ENCODE measurements at places on chromosomes 2 and 18.
A peak's percentile ranks its signal among the peaks of the same experiment; 100 is the strongest.

GRCh38 chr2:219570194-219570923, 980 bp downstream of the OBSL1 start:
- peak; percentile 44 for DNase-seq

- DNase-seq: no peak
These were observed 38.5 kb upstream of the ODC1 start for GRCh38 chr2:10486601-10487079.

DNA sequence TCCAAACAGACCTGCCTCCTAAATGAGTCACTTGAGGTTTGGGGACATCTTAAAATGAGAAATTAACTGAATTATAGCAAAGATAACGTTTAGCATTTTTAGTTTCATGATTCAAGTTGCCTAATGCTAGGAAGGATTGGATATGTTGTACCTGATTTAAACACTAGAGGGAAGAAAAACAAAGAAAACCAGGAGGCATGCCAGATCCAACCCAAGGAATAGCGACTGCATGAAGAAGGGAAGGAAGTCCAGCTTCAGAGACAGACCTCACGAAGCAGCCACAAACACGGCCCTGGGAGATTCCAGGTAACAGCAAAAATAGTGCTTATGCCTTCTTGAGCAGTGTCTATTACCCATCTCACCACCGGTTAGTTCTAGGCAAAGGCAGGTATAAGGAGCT, 499.9 kb upstream of the SPHKAP start:
- no peak for DNase-seq

GRCh38 chr2:69046221-69046662, 33.3 kb downstream of the ANTXR1 start:
- DNase-seq: no peak

DNA sequence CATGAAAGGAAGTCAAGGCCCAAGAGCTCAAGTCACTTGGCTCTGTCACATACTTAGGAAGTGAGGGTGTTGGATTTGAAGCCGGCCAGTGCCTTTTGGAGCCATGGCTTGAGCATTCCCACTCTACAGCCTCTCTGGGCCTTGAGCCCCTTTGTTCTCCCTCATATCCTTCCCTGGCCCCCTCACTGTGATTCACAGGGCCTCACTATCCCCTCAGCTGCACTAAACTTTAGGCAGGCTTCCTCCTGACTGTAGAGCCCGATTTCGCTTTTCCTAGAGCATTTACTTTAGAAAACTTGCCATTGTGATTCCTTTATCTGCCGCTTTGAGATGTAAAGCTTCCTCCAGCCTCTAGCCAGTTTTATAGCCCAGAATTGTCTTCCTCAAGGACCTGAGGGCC, 107.6 kb downstream of the FBXO15 start:
- DNase-seq: no peak

DNA sequence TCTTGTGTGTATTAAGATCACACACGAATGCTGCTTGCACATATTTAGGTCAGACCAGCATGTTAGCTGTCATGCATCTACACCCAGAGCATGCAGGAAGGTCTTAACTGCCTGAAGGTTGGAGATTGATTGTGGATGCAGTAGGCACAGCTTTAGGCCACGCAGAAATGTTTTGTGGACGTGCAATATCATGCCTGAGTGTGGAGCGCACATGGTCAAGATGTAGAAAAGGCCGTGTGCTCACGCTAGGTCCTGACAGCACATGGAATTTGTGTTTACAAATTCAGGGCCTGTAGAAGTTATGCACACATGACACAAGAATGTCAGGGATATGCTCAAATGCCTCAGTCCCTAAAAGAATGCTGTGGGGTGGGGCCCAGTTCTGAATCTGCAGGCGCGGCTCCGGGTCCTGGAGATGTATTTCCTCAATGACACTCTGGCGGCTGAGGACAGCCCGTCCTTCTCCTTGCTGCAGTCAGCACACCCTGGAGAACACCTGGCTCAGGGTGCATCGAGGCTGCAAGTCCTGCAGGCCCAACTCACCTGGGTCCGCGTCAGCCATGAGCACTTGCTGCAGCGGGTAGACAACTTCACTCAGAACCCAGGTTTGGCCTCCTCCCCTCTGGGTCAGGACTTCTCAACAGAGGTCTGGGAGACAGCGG, 27.9 kb downstream of the MARCO start:
- no peak for DNase-seq

DNA sequence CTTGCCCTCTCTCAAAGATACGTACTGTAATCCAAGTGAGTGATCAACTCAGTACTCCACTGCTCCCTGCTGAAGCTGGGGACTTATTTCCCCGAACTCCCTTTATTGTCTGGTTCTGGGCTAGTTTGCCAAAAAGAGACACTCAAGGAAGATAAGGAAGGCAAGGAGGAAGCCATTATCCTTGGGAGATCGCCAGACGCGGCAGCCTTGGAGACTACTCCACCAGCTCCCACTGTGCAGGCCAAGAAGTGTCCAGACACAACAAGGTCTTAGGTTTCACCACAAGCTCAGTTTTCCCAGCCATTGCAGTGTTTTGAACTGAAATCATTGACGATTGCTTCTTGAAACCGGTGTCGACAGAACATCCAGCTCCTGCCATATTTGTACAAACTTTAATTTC, 439.6 kb upstream of the UBE2E3 start:
- DNase-seq: no peak

DNA sequence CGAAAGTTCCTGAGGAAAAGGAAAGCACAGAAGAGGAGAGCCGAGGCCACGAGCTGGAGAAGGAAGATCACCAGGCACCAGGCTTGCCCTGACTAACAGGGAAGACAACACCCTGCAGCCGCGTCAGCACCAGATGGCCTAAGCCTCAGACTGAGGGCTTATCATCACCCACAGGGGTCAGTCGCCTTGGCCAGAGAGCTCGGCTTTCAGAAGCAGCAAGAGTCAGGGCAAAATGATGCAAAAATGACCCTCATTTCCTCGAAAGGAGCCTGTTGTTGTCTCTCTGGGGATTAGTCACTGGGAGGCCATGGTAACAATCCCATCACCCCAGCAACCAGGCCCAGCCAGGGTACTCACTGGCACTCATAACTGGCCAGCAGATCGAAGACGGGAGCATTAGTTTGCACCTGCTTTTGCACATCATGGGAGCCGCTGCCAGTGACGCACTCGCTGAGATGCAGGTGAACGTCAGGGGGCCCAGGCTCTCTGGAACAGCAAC, 42.7 kb upstream of the ZFP36L2 start:
- DNase-seq: no peak

DNA sequence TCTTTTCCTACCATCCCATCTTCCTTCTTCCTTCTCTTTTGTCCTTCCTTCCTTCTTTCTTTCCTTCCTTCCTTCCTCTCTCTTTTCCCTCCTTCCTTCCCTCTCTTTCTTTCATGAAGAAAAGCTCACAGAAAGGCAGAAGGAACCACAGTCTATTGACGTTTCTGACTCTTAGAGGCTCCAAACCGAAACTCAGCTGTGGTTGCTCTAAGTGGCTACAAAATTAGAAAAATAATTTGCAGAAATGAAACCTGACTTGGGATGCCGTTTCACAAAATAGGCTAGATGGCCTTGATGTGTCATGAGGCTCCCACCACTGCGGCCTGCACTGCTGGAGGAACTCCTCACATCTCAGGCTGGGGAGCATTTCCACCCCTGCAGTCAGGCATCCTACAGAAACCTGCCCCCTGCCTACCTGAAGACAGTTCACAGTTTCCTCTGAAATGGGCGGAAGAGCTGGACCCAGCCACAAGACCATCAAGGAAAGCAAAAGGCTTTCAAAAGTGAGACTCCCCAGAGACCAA, 165.6 kb downstream of the SMAD7 start:
- DNase-seq: no peak

GRCh38 chr18:24397694-24398368, at the start of gene OSBPL1A:
Gene OSBPL1A, minus strand, starts transcription at chr18:24397824. Its CDS starts 20,291 bp downstream, at chr18:24377533.
- peak; percentile 97 for DNase-seq

GRCh38 chr2:3195641-3196476, 181.8 kb downstream of the EIPR1 start:
- DNase-seq: no peak

DNA sequence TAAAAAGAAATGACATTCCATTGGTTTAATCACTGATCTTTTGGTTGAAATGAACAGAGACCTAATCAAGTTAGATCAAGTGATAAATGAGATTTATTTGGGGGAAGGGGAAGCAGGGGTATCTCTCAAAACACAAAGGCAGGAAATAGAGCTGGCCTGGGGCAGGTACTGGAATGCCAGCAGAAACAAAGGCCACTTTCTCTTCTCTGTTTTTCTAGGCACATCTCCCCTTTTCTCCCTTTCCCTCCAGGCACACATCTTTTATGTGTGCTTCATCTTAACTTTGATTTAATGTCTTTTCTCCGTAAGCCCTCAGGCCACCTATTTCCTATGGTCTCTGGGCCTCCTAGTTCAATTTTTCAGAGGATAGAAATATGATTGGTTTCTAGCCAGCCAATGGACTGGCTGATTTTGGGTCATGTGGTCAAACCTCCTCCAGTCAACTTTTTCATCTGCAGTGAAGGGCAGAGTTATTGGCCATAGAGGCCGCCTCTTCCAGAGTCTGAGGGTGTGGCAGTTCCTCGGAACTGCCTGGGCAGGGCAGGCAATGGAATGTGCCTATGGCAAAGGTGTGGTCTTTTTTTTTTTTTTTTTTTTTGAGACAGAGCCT, 58.9 kb upstream of the FAM136A start:
- DNase-seq: no peak

- DNase-seq: no peak
These were observed 44.3 kb downstream of the TMEM17 start for GRCh38 chr2:62461707-62462106.

- DNase-seq: no peak
These were observed 266.1 kb upstream of the HDAC4 start for GRCh38 chr2:239666855-239667376.

- no peak for DNase-seq
These were observed 578.7 kb upstream of the NETO1 start for GRCh38 chr18:73446502-73446901.

DNA sequence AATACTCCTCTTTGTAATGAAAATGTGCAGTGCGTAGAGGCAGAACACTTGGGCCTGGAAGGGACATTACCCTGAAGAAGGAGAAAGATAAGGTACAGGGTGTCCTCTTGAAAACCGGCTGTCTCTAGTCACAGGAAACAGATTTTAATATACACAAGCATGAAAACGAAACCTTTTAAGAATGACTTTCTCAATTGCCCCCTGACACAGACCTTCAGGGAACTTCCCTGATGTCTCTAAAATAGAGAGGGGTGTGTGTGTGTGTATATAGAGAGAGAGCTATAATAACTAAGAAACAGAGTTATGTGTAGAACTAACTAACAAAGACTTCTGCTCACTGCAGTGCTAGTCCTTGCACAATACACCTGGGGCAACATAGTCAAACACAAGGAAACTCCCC, 780.0 kb downstream of the CNTNAP5 start:
- no peak for DNase-seq

- no peak for DNase-seq
These were observed 85.2 kb downstream of the DNMT3A start for GRCh38 chr2:25256488-25256875.

- DNase-seq: no peak
These were observed 394.1 kb upstream of the NETO1 start for GRCh38 chr18:73261923-73262322.

DNA sequence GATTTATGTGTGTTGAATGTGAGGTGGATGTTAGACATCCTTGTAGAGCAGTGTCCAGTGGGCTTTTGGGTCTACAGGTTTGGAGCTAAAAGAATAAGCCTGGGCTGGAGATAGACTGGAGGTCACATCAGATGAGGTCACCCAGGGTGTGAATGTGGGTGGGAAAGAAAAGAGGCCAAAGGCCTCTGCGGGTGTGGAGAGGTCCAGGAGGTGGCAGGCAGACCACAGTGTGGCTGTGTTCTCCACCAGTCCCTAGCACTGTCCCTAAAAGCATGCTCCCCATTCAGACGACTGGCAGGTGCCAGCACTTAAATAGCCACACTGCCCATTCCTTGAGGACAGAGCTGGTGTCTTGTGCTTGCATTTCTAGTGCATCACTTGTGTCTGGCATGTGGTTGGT, 4.1 kb downstream of the ATG4B start:
- DNase-seq: no peak

DNA sequence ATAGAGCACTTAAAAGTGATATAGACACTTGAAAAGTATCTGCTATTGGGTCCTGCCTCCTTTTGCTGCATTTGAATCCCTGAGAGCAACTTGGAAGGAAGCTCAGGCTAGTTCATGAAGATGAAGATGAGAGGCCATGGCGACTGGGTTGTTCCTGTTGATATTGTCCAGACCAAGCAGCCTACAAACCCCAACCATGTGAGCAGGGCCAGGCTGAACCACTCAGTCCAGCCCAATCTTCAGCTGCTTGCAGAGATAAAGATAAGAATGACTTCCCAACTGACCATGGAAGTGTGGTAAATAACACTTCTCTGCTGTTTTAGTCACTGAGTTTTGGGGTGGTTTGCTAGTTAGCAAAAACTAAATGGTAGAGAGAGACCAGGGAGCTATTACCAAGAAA, 417.6 kb downstream of the SOX11 start:
- no peak for DNase-seq

DNA sequence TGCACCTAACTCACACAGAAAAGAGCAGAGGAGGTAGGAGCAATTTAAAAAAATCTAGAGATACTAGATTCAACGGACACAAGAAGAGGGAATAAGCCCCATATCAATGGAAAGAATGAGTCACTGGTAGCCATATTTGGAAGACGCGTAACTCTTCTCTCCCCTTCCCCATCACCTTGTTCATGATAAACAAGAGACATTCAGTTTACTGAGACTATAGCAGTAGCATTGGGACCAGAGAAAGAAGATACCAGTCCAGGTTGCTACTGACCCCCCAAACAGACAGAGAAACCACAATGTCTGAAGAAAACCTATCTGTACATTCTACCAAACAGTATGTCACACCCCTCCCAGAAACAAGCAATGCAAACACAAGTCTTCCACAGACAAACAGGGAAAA, 81.1 kb downstream of the SLC66A3 start:
- DNase-seq: no peak

DNA sequence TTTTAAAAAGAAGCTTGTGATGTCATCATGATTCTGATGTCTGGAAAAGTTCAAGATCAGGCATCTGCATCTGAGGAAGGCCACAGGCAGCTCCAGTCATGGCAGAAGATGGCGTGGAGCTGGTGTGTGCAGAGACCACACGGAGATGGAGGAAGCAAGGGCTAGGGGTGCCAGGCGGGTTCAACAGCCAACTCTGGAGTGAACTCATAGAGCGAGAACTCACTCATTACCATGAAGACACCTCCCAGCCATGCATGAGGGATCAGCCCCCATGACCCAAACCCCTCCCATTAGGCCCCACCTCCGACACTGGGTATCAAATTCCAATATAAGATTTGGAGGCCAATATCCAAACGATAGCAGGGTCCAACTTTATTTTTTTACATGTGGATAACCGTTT, 61.6 kb downstream of the KCNG2 start:
- no peak for DNase-seq

DNA sequence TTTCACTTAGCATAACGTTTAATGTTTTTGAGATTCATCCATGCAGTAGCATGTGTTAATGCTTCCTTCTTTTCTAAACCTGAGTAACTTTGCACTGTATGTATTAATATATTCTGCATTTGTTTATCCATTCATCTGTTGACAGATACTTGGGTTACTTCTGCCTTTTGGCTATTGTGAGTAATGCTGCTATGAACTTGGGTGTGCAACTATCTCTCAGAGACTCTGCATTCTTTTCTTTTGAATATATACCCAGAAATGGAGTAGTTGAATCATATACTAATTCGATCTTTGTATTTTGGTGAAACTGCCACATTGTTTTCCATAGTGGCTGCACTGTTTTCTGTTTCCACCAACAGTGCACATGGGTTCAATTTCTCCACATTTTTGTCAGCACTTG, 128.3 kb downstream of the SH3BP4 start:
- DNase-seq: no peak
